ENCODE measurements at places on chromosomes 3 and 15.

GRCh38 chr3:189277711-189278110 lies 105.9 kb downstream of the TPRG1 start:
- DNase-seq = no peak

- no peak for DNase-seq
Observed at GRCh38 chr3:66585520-66586095, 84.8 kb upstream of the LRIG1 start.

- DNase-seq = no peak
Observed at GRCh38 chr3:63092515-63092914, 185.6 kb upstream of the SYNPR start.

DNA sequence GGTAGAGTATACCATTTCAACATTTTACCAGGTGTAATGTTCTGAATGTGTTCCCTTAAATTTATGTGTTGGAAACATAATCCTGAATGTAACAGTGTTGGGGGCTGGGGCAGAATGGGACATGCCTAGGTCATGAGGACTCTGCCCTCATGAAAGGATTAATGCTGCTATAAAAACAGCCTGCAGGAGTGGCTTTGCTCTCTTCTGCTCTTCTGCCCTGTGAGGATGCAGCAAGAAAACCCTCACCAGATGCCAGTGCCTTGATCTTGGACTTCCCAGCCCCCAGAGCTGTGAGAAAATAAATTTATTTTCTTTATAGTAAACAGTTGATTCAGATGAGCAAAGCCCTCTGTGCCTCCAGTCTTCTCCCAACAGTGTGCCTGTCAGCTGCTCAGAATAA lies 326.0 kb upstream of the ONECUT1 start:
- DNase-seq = no peak

DNA sequence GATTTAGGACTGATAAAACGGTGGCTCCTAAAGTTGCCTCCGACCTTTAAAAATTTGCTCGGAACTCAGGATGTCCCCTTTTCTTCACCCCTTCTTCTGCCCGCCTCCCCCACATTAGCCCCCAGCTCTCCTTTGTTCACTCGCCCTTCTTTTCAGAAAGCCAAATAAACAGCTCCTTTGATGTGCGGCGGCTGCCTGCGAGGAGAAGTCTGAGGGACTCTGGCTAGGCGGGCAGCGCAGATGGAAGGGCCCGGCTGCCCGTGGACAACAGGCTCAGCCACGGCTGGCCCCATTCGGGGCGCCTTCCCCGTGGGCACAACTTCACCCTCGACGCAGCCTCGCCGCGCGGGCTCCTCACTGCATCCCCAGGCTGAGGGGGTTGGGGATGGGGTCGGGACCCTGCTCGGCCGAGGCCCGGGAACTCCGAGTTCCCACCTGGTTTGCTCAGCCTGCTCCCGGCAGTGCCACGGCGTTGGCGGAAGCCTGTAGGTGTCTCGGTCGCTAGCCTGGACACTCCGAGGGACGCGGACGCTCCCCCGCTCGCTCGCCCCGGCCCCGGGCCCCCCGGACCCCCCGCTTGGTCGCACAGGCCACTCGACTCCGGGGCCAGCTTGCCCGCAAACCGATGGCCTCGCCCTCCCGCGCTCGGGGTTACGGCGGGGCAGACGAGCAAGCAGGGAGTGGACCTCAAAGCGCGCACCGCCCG lies 897 bp upstream of the TLE3 start:
- peak; percentile 23 for DNase-seq

All from activated T-cell treated with anti-CD3 and anti-CD28 coated beads for 1 hour (primary cell).